ENCODE measurements at places on chromosomes 7 and 10.

DNA sequence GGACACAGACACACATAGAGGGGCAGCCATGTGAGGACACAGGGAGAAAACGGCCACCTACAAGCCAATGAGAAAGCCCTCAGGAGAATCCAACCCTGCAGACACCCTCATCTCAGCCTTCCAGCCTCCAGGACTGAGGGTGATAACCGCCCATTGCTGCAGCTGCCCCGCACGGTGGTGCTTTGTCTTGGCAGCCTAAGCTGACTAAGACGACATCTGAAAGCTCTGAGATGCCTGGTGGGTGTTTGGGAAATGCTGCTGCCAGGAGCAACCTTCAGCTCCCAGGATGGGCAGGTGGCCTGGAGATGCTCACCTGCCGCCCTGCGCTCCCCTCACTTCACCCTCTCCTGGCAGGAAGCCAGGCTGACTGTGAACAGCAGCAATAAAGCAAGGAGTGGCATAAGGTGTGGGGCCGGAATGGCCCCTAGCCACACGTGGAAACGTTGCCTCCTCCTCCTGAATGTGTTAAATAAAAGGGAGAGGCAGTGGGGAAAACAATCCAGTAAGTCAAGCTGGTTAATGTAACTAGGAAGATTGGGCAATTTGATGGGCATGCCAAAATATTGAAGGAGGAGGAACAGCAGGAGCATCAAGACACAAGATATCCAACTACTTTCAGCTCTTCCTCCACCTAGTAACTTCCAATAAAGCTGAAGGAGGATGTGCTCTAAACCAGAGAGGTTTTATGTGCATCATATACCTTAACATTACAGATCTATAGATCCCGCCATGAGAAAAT lies 121.5 kb downstream of the TNS3 start:
- DNase-seq = no peak

DNA sequence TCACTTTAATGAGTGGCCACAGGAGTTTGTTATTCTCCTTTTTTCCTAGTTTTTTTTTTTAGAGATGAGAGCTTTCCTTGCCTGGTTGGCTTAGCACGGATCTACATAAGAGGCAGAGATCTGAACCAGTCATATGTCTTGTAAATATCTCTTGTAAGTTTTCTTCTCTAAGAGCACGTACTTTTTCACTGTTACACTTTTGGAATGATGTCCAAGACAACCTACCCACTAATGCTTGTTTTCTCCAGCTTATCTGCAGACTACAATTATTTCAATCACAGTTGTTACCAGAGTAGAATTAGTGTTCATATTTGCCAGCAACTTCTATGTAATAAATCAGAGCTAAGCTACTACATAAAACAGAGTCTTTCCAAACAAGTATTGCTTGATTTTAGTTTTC lies 444.6 kb downstream of the KCNMA1 start:
- DNase-seq = no peak

DNA sequence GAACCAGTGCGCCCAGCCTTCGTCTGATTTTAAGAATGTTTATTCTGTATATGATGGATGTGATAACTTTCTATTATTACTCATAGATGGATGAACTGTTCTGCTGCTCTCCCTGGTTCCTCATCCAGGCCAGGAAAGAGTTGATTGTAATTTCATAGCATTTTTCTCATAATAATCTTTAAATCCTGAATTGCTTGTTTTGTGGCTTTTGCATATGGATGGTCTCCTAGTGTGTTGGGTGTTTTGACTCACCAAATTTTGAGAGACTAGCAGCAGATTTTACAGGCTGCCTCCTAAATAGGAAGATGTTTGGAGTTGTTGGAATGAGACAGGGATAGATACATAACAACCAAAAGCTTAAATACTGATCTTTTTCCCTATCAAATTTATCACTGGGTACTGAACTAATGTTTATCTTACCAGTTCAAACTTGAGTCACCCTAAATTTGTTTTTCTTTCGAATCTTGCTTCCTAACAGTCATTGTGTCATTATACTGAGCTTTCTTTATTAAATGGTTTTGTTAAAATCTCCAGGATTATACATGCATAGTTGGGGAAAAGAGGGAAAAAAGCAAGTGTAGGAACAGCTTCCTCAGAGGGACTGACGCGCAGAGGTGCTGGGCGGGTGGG lies 106.0 kb upstream of the GATA3 start:
- DNase-seq = no peak

DNA sequence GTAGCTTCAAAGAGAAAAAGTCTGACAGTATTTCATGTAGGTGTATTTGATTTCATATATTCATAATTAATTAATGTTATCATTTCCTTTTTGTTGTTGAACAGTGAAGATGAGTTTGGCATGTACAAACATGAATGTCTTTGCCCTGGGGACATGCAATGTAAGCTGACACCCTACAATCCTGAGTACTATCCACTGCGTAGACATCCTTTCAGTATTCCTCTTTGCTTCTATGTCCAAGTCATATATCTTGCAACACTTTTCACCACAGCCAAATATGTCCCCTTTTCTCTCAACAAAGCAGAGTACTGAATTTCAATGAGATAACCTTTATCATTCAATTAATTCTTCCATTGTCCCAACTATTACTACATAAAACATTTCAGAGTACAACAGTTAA lies 93.6 kb downstream of the GPR37 start:
- DNase-seq = no peak

DNA sequence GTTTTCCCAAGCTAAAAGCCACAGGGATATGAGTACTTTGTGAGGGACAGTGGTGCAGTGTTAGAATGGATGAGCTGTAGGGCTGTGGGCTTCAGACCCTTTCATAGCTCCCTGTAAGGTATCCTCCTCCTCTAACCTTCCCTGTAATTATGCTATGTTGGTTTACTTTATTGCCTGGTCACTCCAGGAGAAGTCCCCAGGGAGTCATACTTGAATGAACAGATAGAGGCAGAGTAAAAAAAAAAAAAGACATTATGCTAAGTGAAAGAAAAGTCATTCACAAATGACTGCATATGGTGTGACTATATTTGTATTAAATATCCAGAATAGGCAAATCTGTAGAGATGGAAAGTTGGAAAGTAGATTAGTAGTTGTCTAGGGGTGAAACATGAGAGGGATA lies 434.4 kb downstream of the AUTS2 start:
- peak; percentile 24 for DNase-seq
